GM13977 (cell line): ENCODE measurements at places on chromosomes 7 and 10.
A peak's percentile ranks its signal among the peaks of the same experiment; 100 is the strongest.

- DNase-seq, result no peak
Observed at GRCh38 chr10:130352291-130352645, 216.1 kb downstream of the GLRX3 start.

GRCh38 chr7:92178928-92179924, at the start of gene LRRD1:
Gene LRRD1 (minus strand): TSS chr7:92179142. CDS start chr7:92165202, 13,940 bp downstream.
- DNase-seq, result peak; percentile 90

DNA sequence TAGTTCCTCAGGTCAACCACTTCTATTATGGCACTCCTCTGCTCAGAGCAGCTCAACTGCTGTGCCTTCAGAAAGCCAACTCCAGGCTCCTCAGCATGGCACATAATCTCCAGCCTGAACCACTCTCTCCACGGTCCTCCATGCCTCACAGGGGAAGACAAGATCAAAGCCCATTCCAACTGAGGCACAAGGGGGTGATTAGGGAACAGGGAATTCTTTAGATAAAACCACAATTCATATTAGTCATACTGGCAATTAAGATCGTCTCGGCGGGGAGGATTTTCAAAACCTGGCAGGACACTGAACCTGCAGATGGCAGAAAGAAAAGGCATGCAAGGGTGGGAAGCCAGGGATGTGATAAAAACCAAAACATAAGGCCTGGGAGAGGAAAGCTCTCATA, 361.6 kb downstream of the FGFR2 start:
- no peak for DNase-seq

DNA sequence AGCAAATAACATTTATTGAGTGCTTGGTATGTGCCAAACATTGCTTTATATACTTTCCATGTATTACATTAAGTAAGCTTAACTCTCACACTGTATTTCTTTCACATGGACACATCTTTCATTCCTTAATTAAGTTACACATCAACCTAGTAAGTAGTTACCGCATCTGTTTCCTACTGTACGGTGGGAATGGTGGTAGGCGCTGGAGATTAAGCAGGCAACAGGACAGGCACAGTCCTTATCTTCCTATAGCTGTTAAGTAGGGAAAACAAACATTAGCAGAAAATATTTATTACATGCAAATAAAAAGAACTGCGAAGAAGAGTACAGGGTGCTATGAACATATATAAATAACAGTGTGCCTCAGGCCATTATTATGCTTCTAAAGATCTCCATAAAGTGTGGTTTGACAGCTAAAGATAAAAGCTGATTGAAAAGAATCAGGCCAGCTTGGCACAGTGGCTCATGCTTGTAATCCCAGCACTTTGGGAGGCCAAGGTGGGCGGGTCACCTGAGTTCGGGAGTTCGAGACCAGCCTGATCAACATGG, 105.0 kb downstream of the SUGCT start:
- DNase-seq, result no peak

- DNase-seq, result no peak
Observed at GRCh38 chr7:55120074-55120473, 101.3 kb downstream of the EGFR start.
